ENCODE measurements at places on chromosomes 7 and 10. TPM values are rescaled to one million over a fixed set of nuclear protein-coding genes. Genes with fewer than 3 reads are reported as not detected.

Gene LBX1
- not detected for total RNA-seq

Gene FAM237B
- total RNA-seq = not detected

Gene SSC4D
- total RNA-seq = 0.32 TPM

Gene FGFR2
- not detected for total RNA-seq

Gene SDK1
- 0.17 TPM for total RNA-seq

Gene FXYD4
- not detected for total RNA-seq

Gene RET
- 0.10 TPM for total RNA-seq

Gene WNT8B
- total RNA-seq = 0.40 TPM

Gene GRID2IP
- 0.07 TPM for total RNA-seq

Gene RBM33
- total RNA-seq = 82.7 TPM

Gene COL1A2
- 0.15 TPM for total RNA-seq

Gene DYNC1I1
- not detected for total RNA-seq

Gene CHRM2
- not detected for total RNA-seq

Gene RAB18
- 62.5 TPM for total RNA-seq

Gene CPN1
- total RNA-seq = not detected

Gene AGAP3
- 19.7 TPM for total RNA-seq

Gene PPIF
- 56.7 TPM for total RNA-seq

Gene ADCYAP1R1
- not detected for total RNA-seq

Gene ERLIN1
- total RNA-seq = 14.1 TPM

Gene TNKS2
- total RNA-seq = 36.3 TPM

Gene NPSR1
- not detected for total RNA-seq

Gene HABP2
- not detected for total RNA-seq

Gene ZNF800
- total RNA-seq = 50.7 TPM

Gene NPC1L1
- total RNA-seq = not detected

Gene HNRNPA2B1
- 649 TPM for total RNA-seq

Gene PPP1R3C
- total RNA-seq = not detected

Gene ZSWIM8
- 87.3 TPM for total RNA-seq

Gene TMEM229A
- not detected for total RNA-seq

Gene CYP2C8
- not detected for total RNA-seq

Gene MYH16
- not detected for total RNA-seq

Gene MEIG1
- 0.82 TPM for total RNA-seq

Gene ASZ1
- not detected for total RNA-seq

Gene SMIM30
- 15.5 TPM for total RNA-seq

Gene EPHB6
- 29.1 TPM for total RNA-seq

Gene IFIT1B
- total RNA-seq = not detected

Gene OR6V1
- total RNA-seq = not detected

Gene CFAP70
- 0.57 TPM for total RNA-seq

Gene CD36
- total RNA-seq = not detected

Gene PAOX
- 2.6 TPM for total RNA-seq

Gene PNLIPRP3
- not detected for total RNA-seq

Gene PDE6C
- not detected for total RNA-seq

Gene CBLL1
- total RNA-seq = 59.7 TPM

Gene STEAP1
- total RNA-seq = not detected

Gene PIK3CG
- 42.9 TPM for total RNA-seq

Gene CALHM1
- 0.21 TPM for total RNA-seq

Gene LAMB1
- total RNA-seq = not detected

Gene PPA1
- total RNA-seq = 124 TPM

Gene ZMIZ1
- 31.5 TPM for total RNA-seq

Gene CYP2C19
- total RNA-seq = not detected

Gene AFAP1L2
- 1.8 TPM for total RNA-seq

Gene TRIM50
- total RNA-seq = not detected

Gene POM121L12
- not detected for total RNA-seq

Gene AGAP5
- total RNA-seq = 8.9 TPM
